Activated CD4-positive, alpha-beta T cell treated with anti-CD3 and anti-CD28 coated beads for 36 hours (primary cell): ENCODE measurements at places on chromosomes 7 and 10. TPM values are rescaled to one million over a fixed set of nuclear protein-coding genes. Genes with fewer than 3 reads are reported as not detected.

MSMB gene
- not detected for total RNA-seq

CPA4 gene
- not detected for total RNA-seq

DNA sequence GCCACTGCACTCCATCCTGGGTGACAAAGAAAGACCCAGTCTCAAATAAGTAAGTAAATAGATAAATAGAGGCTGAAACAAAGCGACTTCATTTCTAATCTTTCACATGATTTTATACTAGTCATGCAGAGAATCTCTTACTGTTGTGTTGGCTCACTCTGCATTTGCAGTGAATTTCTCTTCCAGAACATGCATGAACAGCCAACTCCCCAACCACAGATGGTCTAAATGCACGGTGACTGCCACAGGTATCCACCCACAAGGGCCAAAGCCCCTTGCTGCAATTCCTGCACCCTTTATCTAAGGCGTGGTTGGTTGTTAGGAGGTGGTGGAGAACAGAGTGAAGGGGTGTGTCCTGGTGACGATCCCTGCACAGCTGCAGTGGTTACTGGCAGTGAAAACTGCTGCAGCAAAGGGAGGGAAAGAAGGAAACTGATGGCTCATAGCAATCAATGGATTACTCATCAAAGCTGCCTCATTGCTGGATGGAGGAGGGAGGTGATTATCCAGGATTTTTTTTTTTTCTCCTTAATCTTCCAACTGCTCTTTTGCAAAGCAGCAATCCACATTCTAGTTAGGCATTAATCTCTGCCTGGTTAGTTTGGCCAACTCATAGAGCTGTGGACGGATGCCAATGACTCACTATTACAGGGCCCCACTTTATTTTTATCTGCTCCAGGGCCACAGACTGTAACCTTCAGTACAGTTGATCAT, 50.6 kb downstream of the PRTFDC1 start:
- H3K36me3 ChIP-seq: no peaks in the 10 kb centered on the region
- no peak overlapping the region for H3K4me3 ChIP-seq
- H3K27me3 ChIP-seq: no peaks in the 10 kb centered on the region
- DNase-seq: peak; percentile 36
- peaks cover 38% of the 10 kb centered on the region for H3K4me1 ChIP-seq

DNA sequence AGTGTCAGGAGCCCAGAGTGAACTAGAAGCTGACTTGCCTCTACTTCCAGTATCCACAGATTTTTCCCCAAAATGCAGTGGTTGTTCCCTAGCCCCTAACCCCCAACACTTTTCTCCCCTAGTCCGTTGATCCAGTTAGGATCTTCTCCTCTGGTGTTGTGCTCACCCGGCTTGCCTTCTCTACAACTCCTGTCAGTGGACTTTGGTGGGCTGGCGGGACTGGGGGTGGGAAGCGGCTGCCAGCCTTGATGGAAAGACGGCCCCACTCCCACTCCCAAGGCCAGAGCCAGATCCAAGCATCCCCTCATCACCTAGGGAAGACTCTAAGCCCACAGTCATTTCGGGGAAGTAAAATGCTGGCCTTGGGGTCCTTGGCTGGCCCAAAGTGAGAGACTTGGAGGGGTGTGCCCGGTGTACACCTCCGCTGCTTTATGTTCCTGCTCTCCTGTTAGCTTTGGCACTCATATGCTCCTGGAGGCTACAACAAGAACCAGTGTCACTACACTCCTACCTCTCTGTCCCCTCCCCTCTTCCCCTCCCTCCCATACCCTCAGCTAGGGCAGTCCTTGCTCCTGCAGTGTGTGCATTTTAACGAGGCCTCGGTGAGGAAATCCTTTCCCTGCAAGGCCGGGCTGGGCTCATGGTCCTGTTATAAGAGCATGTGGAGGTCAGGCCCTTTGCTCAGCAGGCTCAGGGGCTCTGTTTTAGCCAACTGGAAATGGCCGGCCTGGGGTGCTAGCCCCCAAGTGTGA, 930 bp upstream of the HOXA10 start:
- H3K4me3 ChIP-seq: no peak overlapping the region
- no peak for DNase-seq
- no peaks in the 10 kb centered on the region for H3K36me3 ChIP-seq
- H3K4me1 ChIP-seq: peaks cover 15% of the 10 kb centered on the region
- H3K27ac ChIP-seq: no peak overlapping the region

GRCh38 chr7:101201695-101202602, 1.1 kb upstream of the MOGAT3 start:
- H3K4me1 ChIP-seq: peaks cover 4% of the 10 kb centered on the region
- H3K27ac ChIP-seq: no peak overlapping the region
- H3K4me3 ChIP-seq: no peak overlapping the region
- no peak for DNase-seq
- H3K27me3 ChIP-seq: peaks cover 21% of the 10 kb centered on the region
